ENCODE measurements at places on chromosomes 7 and 10. TPM values are rescaled to one million over a fixed set of nuclear protein-coding genes. Genes with fewer than 3 reads are reported as not detected.

DNA sequence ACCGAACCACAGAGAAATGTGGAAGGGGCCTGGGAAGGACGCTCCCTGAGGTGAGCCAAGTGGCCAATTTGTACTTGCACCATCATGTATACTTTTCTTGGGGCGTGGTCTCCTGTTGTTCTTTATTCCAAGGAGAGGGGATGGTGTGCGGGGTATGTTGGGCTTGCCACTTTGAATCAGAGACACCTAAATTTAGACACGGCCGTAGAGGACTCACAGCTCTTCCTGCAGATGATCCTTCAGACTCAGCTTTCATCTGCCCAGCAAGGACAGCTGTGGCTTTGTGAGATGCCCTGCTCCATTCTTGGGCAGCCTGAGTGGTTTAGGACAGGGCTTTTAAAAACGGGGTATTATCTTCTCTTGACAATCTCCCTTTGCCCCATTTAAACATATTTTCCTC lies 473.2 kb downstream of the REEP3 start:
- no peaks in the 10 kb centered on the region for H3K4me1 ChIP-seq
- no peak overlapping the region for H3K27ac ChIP-seq
- no peaks in the 10 kb centered on the region for H3K36me3 ChIP-seq
- DNase-seq: no peak

GRCh38 chr10:103824281-103824680 lies 31.1 kb downstream of the SH3PXD2A start:
- H3K4me1 ChIP-seq: peaks cover 17% of the 10 kb centered on the region
- no peak overlapping the region for H3K4me3 ChIP-seq
- H3K27ac ChIP-seq: no peak overlapping the region
- DNase-seq: no peak

DNA sequence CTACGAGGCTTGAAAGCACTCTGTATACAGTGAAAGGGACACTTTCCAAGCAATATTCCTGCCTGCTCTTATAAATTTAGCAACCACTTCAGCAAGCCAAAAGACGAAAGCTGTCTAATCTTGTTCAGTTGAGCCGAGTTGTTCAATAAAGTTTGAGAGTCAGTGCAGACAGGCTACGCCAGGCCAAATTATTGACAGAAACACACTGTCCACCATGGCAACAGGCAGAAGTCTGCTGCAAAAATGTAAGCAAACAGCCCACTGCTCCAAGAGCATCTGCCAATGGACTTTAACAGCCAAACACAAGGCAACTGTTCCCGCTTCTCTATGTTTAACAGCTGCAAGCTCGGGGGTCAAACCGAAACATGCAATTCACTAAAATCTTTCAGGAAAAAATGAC lies 85.7 kb downstream of the GLI3 start:
- no peak for DNase-seq
- peaks cover 100% of the 10 kb centered on the region for H3K27me3 ChIP-seq
- no peak overlapping the region for H3K27ac ChIP-seq
- H3K4me3 ChIP-seq: no peak overlapping the region

DNA sequence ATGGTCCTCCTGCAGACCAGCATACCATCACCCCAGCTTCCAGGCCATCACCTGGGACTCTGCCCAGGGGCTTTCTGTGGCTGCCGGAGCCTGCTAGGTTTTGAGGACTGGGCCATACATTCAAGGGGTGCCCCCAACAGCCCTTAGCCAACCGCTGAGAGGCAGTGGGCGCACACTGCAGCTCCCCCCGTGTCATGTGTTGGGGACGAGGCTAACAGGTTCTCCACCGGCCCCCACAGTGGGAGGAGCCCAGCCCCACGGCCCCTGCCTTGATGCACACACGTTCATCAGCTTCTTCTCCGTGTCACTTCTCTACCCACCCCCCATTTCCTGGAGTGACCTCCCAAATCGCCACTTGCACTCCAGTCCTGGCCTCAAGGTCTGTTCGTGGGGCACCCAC lies 543.2 kb upstream of the FOXK1 start:
- no peak overlapping the region for H3K27ac ChIP-seq
- H3K27me3 ChIP-seq: peaks cover 95% of the 10 kb centered on the region
- no peak overlapping the region for H3K4me3 ChIP-seq
- H3K4me1 ChIP-seq: no peaks in the 10 kb centered on the region

GRCh38 chr7:32283546-32283945 lies 206.6 kb downstream of the LSM5 start:
- peaks cover 36% of the 10 kb centered on the region for H3K27me3 ChIP-seq
- DNase-seq: no peak
- H3K4me3 ChIP-seq: no peak overlapping the region

DNA sequence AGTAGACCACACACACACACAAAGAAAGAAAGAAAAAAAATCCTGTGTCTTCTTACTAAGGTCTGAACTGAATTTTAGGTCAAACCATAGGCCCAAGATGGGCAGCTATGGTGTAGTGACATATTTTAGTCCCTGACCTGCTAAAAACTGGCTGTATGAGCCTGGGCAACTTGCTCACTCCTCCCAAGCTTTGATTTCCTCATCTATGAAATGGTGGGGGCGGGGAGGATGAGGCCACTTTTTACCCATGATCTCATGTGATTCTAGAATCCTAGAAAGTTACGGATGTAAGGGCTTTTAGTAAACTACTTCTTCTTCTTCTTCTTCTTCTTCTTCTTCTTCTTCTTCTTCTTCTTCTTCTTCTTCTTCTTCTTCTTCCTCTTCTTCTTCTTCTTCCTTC lies 6.1 kb upstream of the CCL24 start:
- no peak overlapping the region for H3K27ac ChIP-seq
- DNase-seq: no peak
- H3K4me3 ChIP-seq: no peak overlapping the region
- peaks cover 6% of the 10 kb centered on the region for H3K27me3 ChIP-seq

DNA sequence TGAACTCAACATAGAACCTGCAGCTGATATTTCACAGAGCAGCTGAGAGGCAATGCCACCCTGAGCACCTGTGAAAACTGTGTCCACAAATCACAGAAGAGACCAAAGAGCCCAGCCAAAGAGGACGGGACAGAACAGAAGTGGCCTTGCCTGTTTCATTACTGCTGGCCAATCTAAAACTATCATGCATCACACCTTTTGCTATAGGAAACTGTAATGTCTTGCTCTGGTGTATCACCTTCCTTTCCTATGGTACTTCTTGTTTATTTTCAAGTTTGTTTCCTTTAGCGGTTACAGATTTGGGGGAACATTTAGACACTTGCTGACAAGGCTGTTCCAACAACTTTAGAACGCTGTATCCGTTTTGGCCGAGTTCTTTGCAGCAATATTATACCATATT lies 80.3 kb downstream of the PIP4K2A start:
- H3K36me3 ChIP-seq: no peaks in the 10 kb centered on the region
- H3K27me3 ChIP-seq: no peaks in the 10 kb centered on the region
- no peak for DNase-seq
- no peak overlapping the region for H3K27ac ChIP-seq

DNA sequence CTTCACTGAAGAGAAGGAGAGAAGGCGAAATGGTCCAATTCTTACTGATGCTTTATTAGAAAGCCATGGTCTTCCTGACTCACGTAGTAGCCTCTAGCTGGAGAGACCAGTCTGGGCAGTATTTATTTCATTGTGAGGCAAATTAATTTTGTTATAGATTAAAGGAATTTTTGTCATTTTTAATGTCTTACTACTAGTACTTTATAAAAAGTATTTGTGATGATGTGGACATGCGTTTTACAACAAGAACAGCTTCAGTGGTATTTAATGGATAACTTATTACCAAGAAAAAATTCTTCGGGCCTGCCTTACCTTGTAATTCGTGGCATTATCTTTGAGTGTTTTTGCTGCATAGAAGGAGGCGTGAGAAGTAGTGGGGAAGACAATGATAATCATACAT lies 339.4 kb upstream of the SHH start:
- no peak overlapping the region for H3K27ac ChIP-seq
- no peaks in the 10 kb centered on the region for H3K36me3 ChIP-seq
- no peak for DNase-seq
- no peak overlapping the region for H3K4me3 ChIP-seq
- no peaks in the 10 kb centered on the region for H3K4me1 ChIP-seq
- H3K27me3 ChIP-seq: peaks cover 33% of the 10 kb centered on the region

DNA sequence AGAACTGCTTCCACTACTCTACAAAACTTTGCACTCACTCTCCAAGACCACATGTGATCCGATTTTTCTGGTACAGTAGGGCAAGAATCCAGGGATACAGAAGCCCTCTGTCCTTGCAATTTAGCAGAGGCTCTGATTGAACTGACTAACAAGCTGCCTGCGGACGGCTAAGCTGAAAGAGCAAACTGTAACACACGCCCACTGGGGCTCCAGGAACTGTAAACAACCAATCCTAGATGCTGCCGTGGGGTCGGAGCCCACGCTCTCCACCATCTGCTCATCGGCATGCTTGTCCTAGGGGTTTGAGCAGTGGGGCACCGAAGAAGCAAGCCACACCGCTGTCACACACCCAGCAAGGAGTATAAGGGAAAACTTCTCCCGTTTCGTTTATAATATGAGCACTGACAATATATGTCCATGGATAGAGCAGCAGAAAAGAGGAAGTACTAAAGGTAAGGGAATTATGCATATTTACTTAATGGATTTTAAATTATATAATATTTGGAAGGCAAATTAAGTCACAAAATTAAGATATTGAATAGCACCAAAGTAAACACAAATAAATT lies 634.4 kb upstream of the POT1 start:
- no peaks in the 10 kb centered on the region for H3K36me3 ChIP-seq
- DNase-seq: no peak
- no peak overlapping the region for H3K4me3 ChIP-seq
- no peaks in the 10 kb centered on the region for H3K4me1 ChIP-seq

DNA sequence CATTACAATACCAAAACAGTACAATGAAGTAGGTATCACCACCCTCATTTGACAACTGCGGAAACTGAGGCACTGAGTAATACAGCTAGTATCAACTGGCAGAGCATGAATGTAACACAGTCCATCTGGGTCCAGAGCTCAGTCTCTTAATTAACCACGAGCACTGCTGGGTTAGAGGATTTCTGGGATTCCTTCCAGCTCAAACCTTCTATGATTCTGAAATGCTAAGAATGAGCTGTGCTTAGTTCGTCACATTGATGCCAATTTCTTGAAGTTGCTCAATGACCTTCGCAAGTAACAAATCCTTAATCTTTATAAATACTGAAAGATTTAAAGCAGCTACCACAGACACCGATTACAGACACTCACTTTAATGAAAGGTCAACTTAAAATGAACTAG lies 62.5 kb downstream of the SGMS1 start:
- H3K27me3 ChIP-seq: no peaks in the 10 kb centered on the region
- no peak for DNase-seq
- no peaks in the 10 kb centered on the region for H3K36me3 ChIP-seq

GRCh38 chr7:19268737-19269136 lies 123.5 kb upstream of the FERD3L start:
- no peaks in the 10 kb centered on the region for H3K4me1 ChIP-seq
- no peaks in the 10 kb centered on the region for H3K36me3 ChIP-seq
- H3K27me3 ChIP-seq: no peaks in the 10 kb centered on the region
- no peak overlapping the region for H3K27ac ChIP-seq
- H3K4me3 ChIP-seq: no peak overlapping the region

GRCh38 chr10:66218981-66219587 lies 706.8 kb upstream of the LRRTM3 start:
- H3K36me3 ChIP-seq: no peaks in the 10 kb centered on the region
- H3K4me3 ChIP-seq: no peak overlapping the region
- no peaks in the 10 kb centered on the region for H3K4me1 ChIP-seq
- no peak for DNase-seq
- no peak overlapping the region for H3K27ac ChIP-seq
- H3K27me3 ChIP-seq: no peaks in the 10 kb centered on the region

DNA sequence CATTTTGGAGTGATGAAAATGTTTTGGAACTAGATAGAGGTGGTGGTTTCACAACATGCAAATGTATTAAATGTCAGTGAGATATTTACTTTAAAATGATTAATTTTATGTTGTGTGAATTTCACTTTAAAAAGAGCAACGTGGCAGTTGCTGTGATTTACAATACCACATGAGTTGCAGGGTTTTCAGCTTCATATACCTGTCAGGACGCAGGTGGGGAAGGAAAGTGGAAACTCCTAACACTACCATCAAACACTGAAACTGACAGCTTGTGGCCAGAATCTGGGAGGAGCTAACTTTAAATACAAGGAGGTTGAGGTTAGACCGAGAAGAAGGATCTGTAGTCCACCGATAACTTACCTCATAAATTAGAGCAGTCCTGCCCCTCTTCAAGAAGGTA lies 168.9 kb upstream of the TMEM72 start:
- H3K4me1 ChIP-seq: no peaks in the 10 kb centered on the region
- peaks cover 33% of the 10 kb centered on the region for H3K27me3 ChIP-seq
- H3K36me3 ChIP-seq: no peaks in the 10 kb centered on the region
- DNase-seq: no peak

- no peak for DNase-seq
- no peak overlapping the region for H3K4me3 ChIP-seq
- peaks cover 81% of the 10 kb centered on the region for H3K27me3 ChIP-seq
- no peaks in the 10 kb centered on the region for H3K36me3 ChIP-seq
Observed at GRCh38 chr7:150940431-150941102, 37.6 kb downstream of the KCNH2 start.

GRCh38 chr10:55641601-55642000 lies 719.5 kb downstream of the ZWINT start:
- no peaks in the 10 kb centered on the region for H3K4me1 ChIP-seq
- H3K27ac ChIP-seq: no peak overlapping the region
- no peak for DNase-seq
- H3K4me3 ChIP-seq: no peak overlapping the region
- H3K36me3 ChIP-seq: no peaks in the 10 kb centered on the region

- no peak for DNase-seq
- peaks cover 16% of the 10 kb centered on the region for H3K4me1 ChIP-seq
- no peak overlapping the region for H3K27ac ChIP-seq
Observed at GRCh38 chr7:155228459-155228845, 69.2 kb upstream of the INSIG1 start.

DNA sequence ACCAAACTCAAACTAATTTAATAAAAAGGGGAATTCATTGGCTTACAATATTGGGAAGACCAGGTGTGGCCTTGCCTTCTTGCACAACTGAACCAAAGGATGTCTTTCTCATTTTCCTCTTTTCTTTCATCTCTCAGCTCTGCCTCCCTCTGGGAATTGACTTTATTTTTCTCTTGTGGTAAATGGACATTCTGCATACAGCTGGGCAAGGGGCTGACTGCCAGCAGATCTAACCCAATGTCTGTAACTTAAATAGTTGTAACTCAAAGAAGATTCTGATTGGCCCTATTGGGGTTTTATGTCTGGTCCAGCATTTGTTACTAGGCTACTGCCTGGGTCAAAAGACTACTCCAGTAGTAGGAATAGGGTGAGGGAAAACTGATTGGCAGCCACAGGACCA lies 15.3 kb downstream of the PTTG1IP2 start:
- H3K27me3 ChIP-seq: no peaks in the 10 kb centered on the region
- H3K4me3 ChIP-seq: no peak overlapping the region
- H3K36me3 ChIP-seq: no peaks in the 10 kb centered on the region
- H3K4me1 ChIP-seq: no peaks in the 10 kb centered on the region
- no peak for DNase-seq

GRCh38 chr7:134720091-134720935 lies 59.1 kb upstream of the CALD1 start:
- H3K4me3 ChIP-seq: no peak overlapping the region
- H3K27ac ChIP-seq: no peak overlapping the region
- H3K4me1 ChIP-seq: no peaks in the 10 kb centered on the region

Gene THNSL1
- 5.6 TPM for total RNA-seq

Gene GIMAP1
- total RNA-seq: not detected

Gene PKD2L1
- total RNA-seq: not detected

Gene GCK
- total RNA-seq: not detected

Measured in PC-9 (cell line).